ENCODE measurements at places on chromosomes 6 and 20.

GRCh38 chr6:166638573-166638964, 11.5 kb upstream of the RPS6KA2 start:
- DNase-seq, result no peak

GRCh38 chr6:137995371-137995770, 111.8 kb downstream of the PERP start:
- no peak for DNase-seq

GRCh38 chr6:107323133-107323785, 136.1 kb downstream of the PDSS2 start:
- peak; percentile 57 for DNase-seq

- no peak for DNase-seq
Measured at GRCh38 chr20:34403063-34403827, 40.2 kb downstream of the ITCH start.

DNA sequence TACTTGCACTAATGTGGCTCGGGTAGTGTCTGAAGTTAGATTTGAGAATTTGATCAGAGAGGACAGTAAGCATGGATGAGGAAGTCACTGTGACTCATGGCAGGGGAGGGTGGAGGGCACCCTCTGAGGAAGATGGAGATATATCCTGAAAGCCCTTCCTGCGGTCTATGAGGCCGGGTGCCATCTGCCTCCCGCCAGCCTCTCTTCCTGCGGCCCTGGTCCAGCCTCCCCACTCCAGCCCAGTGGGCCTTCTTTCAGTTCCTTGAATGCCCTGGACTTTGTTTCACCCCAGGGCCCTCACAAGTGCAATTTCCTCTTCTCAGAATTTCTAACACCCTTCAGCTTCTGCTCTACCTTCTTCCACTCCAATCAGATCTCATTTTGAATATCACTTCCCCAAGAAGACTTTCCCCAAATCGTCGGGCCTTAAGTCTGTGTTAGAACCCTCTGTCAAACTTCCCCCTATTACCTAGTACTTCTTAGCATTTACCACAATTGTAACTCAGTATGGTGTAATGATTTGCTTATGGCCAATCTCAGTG, 20.2 kb upstream of the TNFAIP3 start:
- DNase-seq, result no peak

GRCh38 chr6:134031696-134032255, 20.6 kb downstream of the SLC2A12 start:
- DNase-seq, result no peak

- no peak for DNase-seq
Measured at GRCh38 chr6:170018422-170018935, 267.1 kb downstream of the ERMARD start.

GRCh38 chr6:122569230-122569771, 40.9 kb upstream of the PKIB start:
- DNase-seq, result no peak

- no peak for DNase-seq
Measured at GRCh38 chr6:54646069-54646950, 200.3 kb upstream of the FAM83B start.

DNA sequence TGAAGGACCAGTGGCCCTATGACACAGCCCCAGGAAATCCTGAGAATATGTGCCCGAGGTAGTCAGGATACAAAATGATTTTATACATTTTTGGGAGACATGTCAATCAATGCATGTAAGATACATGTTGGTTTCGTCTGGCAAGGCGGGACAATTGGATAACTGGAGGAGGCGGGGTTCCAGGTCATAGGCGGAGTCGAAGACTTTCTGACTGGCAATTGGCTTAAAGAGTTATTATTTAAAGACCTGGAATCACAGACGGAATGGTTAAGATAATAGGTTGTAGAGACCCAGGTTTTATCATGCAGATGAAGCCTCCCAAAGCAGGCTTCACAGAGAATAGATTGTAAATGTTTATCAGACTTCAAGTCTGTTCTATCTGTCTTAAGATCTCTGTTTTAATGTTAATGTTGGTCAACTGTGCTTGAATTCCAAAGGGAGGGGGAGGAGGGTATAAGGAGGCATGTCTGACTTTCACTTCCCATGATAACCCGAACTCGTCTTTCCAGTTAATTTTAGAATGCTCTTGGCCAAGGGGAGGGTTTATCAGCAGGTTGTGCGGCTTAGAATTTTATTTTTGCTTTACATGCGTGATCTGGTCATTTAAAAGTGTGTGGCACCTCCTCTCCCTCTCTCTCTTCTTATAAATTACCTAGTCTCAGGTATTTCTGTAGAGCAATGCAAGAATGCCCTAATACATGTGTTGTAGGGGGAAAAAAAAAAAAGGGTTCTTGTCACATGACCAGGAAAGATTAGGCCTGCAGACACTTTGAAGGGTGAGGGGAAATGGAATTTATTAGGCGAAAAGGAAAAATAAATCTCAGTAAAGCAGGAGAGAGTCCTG, 230.7 kb downstream of the NFATC2 start:
- DNase-seq, result no peak
